ENCODE measurements at places on chromosomes 11 and 22.

DNA sequence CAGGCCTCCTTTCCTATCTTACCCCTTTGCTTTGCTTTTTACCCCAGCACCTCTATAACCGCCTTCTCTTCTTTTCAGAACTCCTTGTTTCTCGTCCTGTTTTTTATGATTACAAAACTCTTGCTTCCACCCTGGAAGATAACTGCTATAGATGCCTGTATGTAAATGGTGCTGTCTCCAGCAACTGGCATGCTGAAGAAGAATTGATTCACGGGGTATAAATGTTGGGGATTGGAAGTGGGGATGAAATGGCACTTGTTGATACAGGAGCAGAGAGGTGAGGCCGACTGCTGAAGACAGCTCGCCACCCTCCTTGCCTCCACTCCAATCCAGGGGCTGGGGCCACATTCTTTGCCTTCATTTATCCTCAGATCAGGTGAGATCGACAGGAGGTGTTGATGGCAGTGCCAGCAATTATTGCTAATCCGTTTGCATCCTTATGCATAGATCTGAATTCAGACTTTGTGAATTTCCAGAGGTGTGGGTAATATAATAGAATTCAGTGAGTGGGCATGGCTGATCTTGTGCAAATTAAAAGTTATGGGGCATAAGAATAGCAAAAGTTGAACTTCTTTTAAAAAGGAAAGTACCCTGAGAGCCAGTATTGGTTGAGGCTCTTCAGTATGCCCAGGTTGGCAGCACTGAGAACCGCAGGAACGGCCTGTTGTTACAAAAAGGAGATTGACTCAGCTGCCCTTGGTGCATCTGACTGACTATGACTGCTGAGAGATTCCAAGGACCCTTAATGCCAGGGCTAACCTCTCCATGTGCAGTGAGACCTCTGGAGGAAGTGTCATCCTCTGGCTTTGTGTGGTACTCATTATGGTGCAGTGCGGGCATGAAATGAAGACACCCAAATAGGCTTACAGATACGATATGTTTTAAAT, 5.3 kb downstream of the NEAT1 start:
- DNase-seq: no peak

DNA sequence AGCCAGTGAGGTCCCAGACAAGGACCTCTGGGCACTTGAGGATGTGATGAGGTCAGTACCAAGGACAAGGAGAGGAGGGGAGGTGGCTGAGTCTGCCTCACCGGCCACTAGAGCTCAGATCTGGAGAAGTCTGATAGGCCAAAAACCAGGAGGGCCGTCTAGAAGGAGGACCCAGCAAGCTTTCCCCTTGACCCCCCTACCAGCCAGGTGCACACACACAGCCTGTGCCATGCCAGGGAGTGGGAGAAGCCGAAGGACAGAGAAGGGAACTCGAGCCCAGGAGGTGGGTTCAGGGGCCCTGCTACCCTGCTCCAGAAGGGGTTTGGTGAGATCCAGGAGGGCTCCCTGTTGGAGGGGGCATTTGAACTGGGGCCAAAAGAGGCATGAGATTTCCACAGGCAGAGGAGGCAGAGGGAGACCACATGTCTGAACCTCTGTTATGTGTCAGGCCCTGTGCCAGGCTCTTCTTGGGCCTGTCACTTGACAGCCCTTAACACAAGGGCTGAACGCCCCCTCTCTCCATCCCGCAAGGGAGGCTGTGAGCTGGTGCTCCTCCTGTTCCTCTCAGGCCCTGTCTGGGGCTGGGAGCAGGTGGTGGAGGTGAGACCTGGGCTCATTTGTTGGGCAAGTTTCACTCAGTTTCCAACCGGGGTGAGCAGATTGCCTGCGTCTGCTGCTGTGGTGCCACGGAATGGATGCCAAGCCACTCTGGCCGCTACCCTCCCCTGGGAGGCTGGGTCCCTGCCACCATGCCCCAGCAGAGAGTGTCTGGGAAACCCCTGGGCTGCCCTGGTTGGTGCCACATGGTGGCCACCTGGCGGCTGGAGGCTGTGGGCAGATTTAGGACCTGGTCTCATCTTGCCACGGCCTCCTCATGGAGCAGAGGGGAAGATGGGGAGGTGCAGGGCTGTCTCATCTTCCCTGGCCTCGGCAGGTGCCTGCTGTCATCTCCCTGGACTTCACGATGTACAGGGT, 65.2 kb downstream of the MPPED1 start:
- DNase-seq: no peak

- DNase-seq: no peak
These were observed 4.7 kb upstream of the LGR4 start for GRCh38 chr11:27477243-27477642.

DNA sequence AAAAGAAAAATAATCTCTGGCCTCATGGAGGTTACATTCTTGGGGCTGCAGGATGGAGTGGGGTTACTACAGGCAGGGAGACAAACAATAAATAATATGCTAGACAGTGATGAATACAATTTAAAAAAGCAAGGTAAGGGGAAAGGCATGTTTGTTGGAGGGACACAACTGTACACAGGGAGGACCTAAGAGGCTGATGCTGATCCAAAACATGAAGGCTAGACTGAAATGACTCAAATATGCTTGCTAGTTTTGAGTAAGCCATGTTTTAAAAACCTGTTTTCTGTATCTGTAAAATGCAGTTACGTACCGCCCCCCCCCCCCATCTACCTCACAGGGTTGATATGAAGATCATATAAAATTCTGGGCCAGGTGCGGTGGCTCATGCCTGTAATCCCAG, 44.0 kb downstream of the EIF4ENIF1 start:
- no peak for DNase-seq

DNA sequence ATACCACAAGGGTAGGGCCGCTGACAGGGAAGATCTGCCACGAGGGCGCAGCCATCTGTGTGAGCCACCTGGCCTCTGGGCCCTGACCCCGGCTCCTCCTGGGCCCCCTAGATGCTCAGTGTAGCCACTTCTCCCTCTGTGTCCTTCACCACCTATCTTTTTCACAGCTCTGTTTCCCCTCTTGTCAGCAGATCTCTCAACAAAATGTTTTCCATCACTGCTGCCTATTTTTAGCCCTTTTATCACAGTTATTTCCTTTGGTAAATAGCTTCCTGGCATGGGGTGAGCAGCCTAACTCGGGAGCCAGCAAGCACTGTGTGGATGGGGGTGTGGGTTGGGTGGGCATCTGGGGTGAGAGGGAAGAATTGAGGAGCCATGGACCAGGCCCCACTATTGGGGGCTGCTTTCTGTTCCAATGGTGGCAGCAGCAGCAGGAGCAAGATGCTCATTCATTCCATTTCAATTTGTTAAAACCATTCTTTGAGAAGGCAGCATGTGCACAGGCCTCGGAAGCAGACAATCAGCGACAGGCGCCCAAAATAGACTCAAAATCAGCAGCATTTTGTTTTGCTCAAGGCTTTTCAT, 135.2 kb upstream of the NAV2 start:
- DNase-seq: no peak

GRCh38 chr11:121463689-121464335, 11.0 kb upstream of the SORL1-AS1 start:
- no peak for DNase-seq

DNA sequence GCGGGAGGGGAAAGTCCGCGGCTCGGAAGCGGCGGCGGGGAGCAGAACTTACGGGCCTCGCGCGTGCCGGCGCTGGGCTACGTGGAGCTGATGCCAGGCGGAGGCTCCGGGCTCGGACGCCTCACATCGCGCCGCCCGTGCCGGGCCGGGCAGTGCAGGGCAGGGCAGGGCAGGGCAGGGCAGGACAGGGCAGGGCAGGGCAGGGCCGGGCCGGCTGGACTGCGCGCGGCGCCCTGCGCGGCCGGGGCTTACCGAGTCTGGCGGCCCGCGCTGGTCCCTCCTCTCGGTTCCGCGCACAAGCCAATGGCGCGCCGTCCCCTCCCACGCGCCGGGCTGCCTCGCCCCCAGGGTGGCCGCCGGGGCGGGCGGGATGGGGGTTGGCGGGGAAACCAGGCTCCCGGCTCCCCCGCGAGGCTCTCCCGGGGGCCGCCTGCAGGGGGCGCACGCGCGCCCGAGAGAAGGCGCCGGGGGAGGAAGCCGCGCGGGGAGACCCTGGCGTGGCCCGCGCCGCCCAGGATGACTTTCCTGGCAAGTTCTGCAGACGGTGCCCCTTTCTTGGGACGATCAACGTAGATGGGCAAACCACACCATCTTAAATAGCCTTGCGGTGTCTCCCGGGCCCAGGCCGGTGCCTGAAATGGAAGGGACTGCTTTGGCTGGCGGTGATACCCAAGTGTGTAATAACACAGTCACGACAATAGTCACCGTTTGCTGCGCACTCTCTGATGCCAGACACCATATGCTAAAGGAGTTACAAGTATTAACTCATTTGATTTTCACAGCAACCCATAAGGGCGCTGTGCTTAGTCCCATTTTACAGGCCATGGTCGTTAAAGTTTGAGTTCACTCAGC, at the start of gene TP53I11:
TSS of gene TP53I11 (minus strand) at position 259 of the 852 bp plus-strand sequence. CDS start 12,548 bp downstream, outside the sequence.
- DNase-seq: peak; percentile 31

DNA sequence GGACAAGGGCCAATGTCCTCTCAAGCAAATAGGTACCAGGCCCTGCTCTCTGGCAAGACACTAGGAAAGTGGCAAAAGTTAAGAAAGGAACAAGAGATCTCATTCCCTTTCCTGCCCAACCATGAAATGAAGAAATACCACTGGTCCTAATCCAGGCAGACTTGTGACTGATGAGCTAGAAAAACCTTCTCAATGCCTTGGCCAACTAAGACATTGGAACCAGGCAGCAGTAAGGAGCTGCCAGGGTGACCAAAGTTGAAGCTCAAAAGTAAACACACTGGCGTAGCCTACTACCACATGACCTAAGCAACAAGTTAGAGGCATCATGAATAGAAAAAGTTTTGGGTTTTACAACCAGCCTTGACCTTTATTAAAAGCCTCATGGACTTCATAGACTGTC, 45.1 kb upstream of the CHST1 start:
- DNase-seq: no peak

DNA sequence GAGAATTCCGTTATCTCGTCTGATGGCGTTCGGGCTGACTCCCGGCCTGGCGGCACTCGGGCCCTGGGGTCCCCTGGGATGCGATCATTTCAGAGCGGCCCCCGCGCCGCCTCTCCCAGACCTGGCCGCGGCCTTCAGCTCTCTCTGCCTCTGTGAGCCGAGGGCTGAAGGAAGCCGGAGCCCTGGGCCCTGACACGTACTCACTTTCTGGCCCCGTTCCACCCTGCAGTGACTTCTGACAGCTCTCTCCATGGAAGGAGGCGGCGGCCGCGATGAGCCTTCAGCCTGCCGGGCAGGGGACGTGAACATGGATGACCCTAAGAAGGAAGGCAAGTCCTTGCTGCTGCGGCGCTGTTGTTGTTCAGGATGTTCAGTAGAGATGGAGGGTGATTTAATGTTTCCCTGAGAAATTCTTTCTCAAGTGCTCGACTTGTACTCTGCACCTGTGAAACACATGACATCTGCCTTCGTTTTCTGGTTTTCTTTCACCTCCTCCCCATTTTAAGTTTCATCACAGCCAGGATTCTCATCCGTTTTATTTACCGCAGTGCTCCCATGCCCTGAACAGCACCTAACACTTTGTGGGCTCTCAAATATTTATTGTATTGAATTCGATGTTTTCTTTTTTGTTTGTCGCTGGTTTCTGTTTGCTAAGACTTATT, 612 bp downstream of the GTSE1 start:
- DNase-seq: peak; percentile 13

Data from COR-L47 (cell line).